ENCODE measurements at places on chromosomes 2 and 18.
A peak's percentile ranks its signal among the peaks of the same experiment; 100 is the strongest.

- no peak overlapping the region for H3K4me3 ChIP-seq
- H3K27ac ChIP-seq: no peak overlapping the region
- no peaks in the 10 kb centered on the region for H3K27me3 ChIP-seq
- DNase-seq: no peak
Measured at GRCh38 chr18:36457683-36458082, 160.2 kb downstream of the FHOD3 start.

DNA sequence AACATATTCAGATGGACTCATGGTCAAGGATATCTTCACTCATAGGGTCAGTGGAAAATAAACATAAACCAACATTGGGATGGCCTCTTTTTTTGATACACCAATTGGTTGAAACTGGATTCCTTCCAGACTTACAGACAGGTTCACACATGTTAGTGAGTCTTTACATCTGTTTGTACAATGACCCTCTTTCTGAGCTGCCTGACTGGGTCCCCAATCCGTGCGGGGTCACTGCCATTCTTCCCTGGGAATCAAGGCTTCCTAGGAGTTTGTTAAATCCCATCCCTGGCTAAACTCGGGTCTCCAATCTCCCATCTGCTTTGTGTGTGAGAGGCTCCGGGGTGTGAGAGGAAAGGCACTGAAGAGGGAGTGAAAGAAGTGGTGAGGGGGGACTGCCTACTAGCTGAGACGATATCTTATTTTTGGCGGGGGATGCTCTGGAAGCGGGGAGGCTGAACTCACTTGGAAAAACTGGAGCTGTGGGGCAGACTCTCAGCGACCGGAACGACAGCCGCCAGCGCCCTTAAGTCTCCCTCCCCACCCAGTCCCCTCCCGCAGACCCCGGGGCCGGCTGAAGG is 487 bp downstream of the STARD6 start:
- H3K4me3 ChIP-seq: peak overlapping the region; percentile 89
- peak overlapping the region; percentile 68 for H3K27ac ChIP-seq
- H3K36me3 ChIP-seq: no peaks in the 10 kb centered on the region
- no peak for DNase-seq

GRCh38 chr2:144331674-144332355 is 188.1 kb downstream of the ZEB2 start:
- no peak for DNase-seq
- H3K27me3 ChIP-seq: no peaks in the 10 kb centered on the region
- peak overlapping the region; percentile 40 for H3K27ac ChIP-seq
- peaks cover 8% of the 10 kb centered on the region for H3K4me1 ChIP-seq

- no peaks in the 10 kb centered on the region for H3K36me3 ChIP-seq
- no peak overlapping the region for H3K4me3 ChIP-seq
- no peaks in the 10 kb centered on the region for H3K4me1 ChIP-seq
- no peak for DNase-seq
- no peaks in the 10 kb centered on the region for H3K27me3 ChIP-seq
- no peak overlapping the region for H3K27ac ChIP-seq
Measured at GRCh38 chr2:166766220-166766619, 122.1 kb upstream of the XIRP2 start.

DNA sequence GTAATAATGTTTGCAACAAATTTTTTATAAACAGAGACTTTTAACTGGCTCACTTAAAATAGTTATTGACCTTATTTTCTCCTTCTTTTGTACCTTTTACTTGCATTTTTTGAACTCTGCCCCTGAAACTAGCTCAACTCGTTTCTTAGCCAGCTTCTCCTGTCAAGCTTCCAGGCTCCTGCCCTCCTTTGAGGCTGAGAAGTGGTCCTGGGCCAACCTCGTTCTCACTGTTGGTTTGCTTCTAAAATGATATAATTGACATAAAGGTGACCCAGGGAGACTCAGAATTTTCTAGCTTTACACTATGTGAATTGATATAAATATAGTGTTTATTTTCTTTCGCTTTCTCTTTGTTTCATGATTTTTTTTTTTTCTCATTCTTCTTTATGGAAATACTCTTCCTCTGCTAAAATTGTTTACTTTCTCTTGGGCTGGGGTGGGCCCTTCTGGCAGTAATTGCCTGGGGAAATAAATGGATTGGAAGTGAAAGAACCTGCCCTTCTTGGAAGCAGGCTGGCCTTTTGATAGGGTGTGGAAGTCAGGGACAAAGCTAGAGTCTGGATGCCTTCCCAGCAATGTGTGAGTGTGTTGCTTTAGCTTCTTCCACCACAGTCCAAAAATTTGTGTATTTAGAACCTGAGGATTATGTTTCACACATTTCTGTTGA is 30.7 kb downstream of the GPD2 start:
- H3K4me3 ChIP-seq: no peak overlapping the region
- H3K27ac ChIP-seq: no peak overlapping the region
- H3K4me1 ChIP-seq: no peaks in the 10 kb centered on the region
- H3K27me3 ChIP-seq: no peaks in the 10 kb centered on the region
- DNase-seq: no peak

- H3K4me1 ChIP-seq: no peaks in the 10 kb centered on the region
- no peak overlapping the region for H3K4me3 ChIP-seq
- H3K27me3 ChIP-seq: no peaks in the 10 kb centered on the region
- H3K27ac ChIP-seq: no peak overlapping the region
- H3K36me3 ChIP-seq: no peaks in the 10 kb centered on the region
Measured at GRCh38 chr2:205850132-205850531, 167.8 kb downstream of the NRP2 start.

- no peak for DNase-seq
- no peak overlapping the region for H3K4me3 ChIP-seq
- no peaks in the 10 kb centered on the region for H3K36me3 ChIP-seq
- H3K27ac ChIP-seq: no peak overlapping the region
- no peaks in the 10 kb centered on the region for H3K27me3 ChIP-seq
Measured at GRCh38 chr2:95061119-95061512, 35.6 kb downstream of the MAL start.

GRCh38 chr2:22481486-22482259 is 903.3 kb upstream of the KLHL29 start:
- no peak for DNase-seq
- H3K27me3 ChIP-seq: no peaks in the 10 kb centered on the region
- H3K27ac ChIP-seq: no peak overlapping the region
- no peaks in the 10 kb centered on the region for H3K36me3 ChIP-seq
- H3K4me1 ChIP-seq: no peaks in the 10 kb centered on the region

DNA sequence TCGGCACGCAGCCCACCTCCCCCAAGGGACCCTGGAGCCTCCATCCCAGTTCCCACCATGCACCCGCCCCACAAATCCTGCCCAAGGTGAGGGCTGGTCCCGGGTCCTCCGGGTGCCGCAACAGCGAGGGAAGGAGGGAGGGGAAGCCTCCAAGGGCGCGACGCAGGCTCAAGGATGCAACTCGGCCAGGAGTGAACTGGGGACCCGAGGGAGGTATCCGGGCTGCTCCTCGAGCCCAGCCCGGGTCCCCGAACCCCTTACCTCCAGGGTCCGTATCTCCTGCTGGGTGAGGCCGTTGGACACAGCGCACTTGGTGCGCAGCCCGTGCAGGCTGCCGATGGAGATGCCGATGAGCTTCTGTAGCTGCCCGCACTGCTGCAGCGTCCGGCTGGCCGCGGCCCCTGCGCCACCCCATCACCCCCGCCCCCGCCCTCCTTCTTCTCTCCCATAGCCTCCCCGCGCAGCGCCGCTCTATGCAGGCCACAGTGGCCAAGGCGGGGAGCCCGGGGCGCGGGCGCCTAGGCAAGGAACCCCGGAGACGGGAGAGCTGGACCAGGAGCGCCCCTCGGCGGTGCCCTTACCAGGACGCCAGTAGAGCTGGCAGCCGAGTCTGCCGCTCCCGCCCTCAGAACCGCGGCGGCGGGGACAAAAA is 124.1 kb downstream of the ANKRD30BL start:
- peaks cover 9% of the 10 kb centered on the region for H3K4me1 ChIP-seq
- no peak overlapping the region for H3K27ac ChIP-seq
- no peak for DNase-seq
- no peaks in the 10 kb centered on the region for H3K36me3 ChIP-seq
- peaks cover 16% of the 10 kb centered on the region for H3K27me3 ChIP-seq

- no peak for DNase-seq
- no peaks in the 10 kb centered on the region for H3K36me3 ChIP-seq
- no peaks in the 10 kb centered on the region for H3K27me3 ChIP-seq
- H3K4me3 ChIP-seq: no peak overlapping the region
- H3K27ac ChIP-seq: no peak overlapping the region
Measured at GRCh38 chr2:237453671-237454070, 33.4 kb upstream of the MLPH start.

GRCh38 chr2:118431165-118431517 is 342.9 kb downstream of the INSIG2 start:
- no peak overlapping the region for H3K4me3 ChIP-seq
- no peaks in the 10 kb centered on the region for H3K36me3 ChIP-seq
- H3K27me3 ChIP-seq: peaks cover 4% of the 10 kb centered on the region
- no peaks in the 10 kb centered on the region for H3K4me1 ChIP-seq

DNA sequence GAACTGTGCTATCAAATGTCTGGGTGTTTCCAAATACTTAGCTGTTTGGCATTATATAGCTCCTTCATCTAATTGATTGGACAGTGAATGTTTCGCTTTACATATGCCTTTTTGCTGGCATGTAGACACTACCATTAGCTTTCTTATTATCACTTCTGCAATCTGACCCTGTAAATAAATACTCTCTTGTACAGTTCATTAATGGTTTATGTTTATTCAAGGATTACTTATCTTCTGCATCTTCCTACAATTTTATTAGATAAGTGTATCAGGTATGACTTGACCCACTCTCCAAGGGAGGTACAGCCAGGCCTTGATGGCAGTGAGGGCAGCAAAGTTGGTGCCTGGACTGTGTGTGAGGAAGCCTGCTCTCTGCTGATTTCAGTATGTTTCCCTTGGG is 614.1 kb upstream of the SETBP1 start:
- no peak for DNase-seq
- H3K27ac ChIP-seq: no peak overlapping the region
- H3K36me3 ChIP-seq: no peaks in the 10 kb centered on the region

DNA sequence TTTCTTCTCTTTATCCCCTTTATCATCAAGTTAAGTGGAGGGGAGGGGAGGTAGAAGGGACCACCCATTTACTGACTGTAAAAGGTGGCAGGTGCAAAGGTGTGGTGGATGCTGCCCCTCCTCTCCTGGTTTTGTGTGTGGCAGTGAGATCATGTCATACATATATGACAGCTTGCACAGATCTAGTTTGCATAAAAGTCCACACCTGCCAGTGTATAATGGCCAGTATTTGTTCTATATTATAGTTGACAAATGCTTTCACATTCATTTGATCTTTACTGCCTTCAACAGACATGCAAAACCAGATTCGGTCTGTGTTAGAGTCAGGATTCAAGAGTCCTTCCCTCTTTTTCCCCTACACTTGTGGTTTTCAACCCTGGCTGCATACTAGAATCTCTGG is 55.1 kb downstream of the TGFA start:
- H3K4me3 ChIP-seq: no peak overlapping the region
- no peaks in the 10 kb centered on the region for H3K4me1 ChIP-seq
- H3K36me3 ChIP-seq: no peaks in the 10 kb centered on the region
- DNase-seq: no peak

DNA sequence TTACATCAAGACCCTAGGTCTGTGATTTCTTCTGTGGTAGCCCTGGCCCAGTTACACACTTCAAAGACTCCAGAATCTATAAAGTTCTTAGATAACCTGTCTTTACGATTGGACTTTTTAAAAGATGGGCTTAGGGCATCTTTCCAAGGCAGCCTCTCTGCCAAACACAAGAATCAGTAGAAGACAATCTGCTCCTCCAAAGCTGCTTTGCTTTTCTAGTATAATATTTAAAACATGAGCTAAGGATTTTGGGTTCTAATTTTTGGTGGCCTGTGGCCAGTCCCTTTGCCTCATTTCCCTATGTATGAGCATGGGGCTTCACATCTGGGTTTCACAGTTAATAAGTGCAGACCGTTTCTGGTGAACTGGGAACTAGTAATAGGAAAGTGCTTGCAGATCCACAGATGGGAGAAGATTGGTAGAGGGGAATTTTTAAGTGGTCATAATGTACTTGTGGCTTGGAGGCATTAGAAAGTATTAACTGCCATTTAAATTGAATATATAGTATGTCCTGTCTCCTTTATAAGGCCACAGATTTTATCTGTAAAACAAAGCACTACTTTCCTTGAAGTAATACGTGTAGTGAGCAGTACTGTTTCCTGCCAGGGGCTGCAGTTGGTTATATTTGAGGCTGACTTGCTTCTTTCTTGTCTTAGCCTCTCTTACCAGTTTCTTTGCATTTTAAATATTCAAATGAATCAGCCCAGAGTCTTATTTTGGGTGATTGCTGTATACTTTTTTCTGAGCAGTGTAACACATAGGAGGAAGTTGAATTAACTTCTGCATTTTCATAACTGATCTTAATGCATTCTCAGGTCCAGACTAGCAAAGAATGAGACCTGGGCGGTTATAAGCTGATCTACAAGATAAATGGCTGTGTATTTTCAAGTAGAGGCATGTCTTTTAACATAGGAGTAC is 1.5 kb downstream of the ARPC2 start:
- H3K4me1 ChIP-seq: peaks cover 49% of the 10 kb centered on the region
- H3K27me3 ChIP-seq: no peaks in the 10 kb centered on the region
- no peak for DNase-seq

- H3K27me3 ChIP-seq: no peaks in the 10 kb centered on the region
- no peaks in the 10 kb centered on the region for H3K36me3 ChIP-seq
- H3K4me3 ChIP-seq: no peak overlapping the region
- DNase-seq: no peak
- H3K27ac ChIP-seq: no peak overlapping the region
- no peaks in the 10 kb centered on the region for H3K4me1 ChIP-seq
Measured at GRCh38 chr18:4107049-4107467, 348.0 kb downstream of the DLGAP1 start.

GRCh38 chr18:55779691-55780585 is 191.9 kb upstream of the TCF4 start:
- H3K4me1 ChIP-seq: no peaks in the 10 kb centered on the region
- no peaks in the 10 kb centered on the region for H3K27me3 ChIP-seq
- H3K36me3 ChIP-seq: no peaks in the 10 kb centered on the region
- no peak overlapping the region for H3K4me3 ChIP-seq
- no peak for DNase-seq

- DNase-seq: no peak
- H3K4me3 ChIP-seq: no peak overlapping the region
- no peaks in the 10 kb centered on the region for H3K27me3 ChIP-seq
- no peak overlapping the region for H3K27ac ChIP-seq
- no peaks in the 10 kb centered on the region for H3K4me1 ChIP-seq
Measured at GRCh38 chr18:40824291-40824690, 1130.7 kb upstream of the PIK3C3 start.

- no peaks in the 10 kb centered on the region for H3K4me1 ChIP-seq
- no peak overlapping the region for H3K4me3 ChIP-seq
- no peaks in the 10 kb centered on the region for H3K27me3 ChIP-seq
- no peak overlapping the region for H3K27ac ChIP-seq
- DNase-seq: no peak
- H3K36me3 ChIP-seq: no peaks in the 10 kb centered on the region
Measured at GRCh38 chr18:55137602-55138001, 178.3 kb upstream of the CCDC68 start.
